Aorta (tissue), 5 donors: ENCODE measurements at places on chromosomes 7 and 10. TPM values are rescaled to one million over a fixed set of nuclear protein-coding genes. Genes with fewer than 3 reads are reported as not detected.

Gene ITPRIP
- total RNA-seq: 51.4 TPM

Gene PLCE1
- total RNA-seq: 16.6 TPM

Gene GFRA1
- 10.3 TPM for total RNA-seq

Gene WASHC2C
- 57.2 TPM for total RNA-seq

Gene DCLRE1A
- 3.5 TPM for total RNA-seq

Gene FAM241B
- total RNA-seq: 10.6 TPM

Gene PPP1R3C
- total RNA-seq: 94.6 TPM

Gene GRM3
- not detected for total RNA-seq
